Effector memory CD8-positive, alpha-beta T cell (primary cell): ENCODE measurements at places on chromosomes 11 and 22.
A peak's percentile ranks its signal among the peaks of the same experiment; 100 is the strongest.

- H3K36me3 ChIP-seq = no peaks in the 10 kb centered on the region
- no peak overlapping the region for H3K27ac ChIP-seq
- H3K4me3 ChIP-seq = no peak overlapping the region
- no peaks in the 10 kb centered on the region for H3K4me1 ChIP-seq
Observed at GRCh38 chr11:100581318-100581717, 105.8 kb upstream of the ARHGAP42 start.

DNA sequence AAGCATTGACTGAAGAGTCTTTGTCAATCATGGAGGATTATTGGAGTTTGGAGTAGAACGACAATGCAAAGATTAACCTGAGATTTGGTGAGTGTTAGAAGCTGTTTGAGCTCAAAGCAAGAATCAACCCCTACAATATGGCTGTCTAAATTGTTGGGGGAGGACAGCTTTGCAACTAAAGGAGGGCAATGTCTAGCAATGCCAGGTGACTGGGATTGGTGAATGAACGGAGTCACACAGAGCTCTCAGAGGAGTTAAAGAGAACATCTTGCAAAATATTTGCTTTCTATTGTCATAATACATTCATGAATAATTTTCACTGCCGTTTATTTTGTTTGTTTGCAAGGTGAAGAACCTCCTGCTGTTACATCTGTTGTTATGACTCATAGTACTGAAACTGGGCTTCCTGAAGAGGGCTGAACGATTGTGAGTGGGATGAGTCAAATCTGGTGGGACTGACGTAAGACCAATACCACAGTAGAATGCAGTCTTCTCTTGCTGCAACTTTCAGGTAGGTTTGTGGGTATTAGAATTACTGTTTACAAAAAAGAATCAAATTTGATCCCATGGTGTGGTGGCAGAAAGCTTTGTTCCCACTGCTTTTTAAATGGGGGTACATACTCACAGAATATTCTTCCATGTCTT, 281.9 kb downstream of the CADM1 start:
- H3K27ac ChIP-seq = peak overlapping the region; percentile 97
- peak overlapping the region; percentile 48 for H3K4me3 ChIP-seq
- H3K4me1 ChIP-seq = peaks cover 52% of the 10 kb centered on the region
- H3K27me3 ChIP-seq = no peaks in the 10 kb centered on the region
- no peaks in the 10 kb centered on the region for H3K36me3 ChIP-seq

GRCh38 chr11:7639643-7640025, 33.7 kb downstream of the CYB5R2 start:
- H3K4me1 ChIP-seq = no peaks in the 10 kb centered on the region
- no peak overlapping the region for H3K4me3 ChIP-seq
- peaks cover 4% of the 10 kb centered on the region for H3K36me3 ChIP-seq
- H3K27me3 ChIP-seq = no peaks in the 10 kb centered on the region

DNA sequence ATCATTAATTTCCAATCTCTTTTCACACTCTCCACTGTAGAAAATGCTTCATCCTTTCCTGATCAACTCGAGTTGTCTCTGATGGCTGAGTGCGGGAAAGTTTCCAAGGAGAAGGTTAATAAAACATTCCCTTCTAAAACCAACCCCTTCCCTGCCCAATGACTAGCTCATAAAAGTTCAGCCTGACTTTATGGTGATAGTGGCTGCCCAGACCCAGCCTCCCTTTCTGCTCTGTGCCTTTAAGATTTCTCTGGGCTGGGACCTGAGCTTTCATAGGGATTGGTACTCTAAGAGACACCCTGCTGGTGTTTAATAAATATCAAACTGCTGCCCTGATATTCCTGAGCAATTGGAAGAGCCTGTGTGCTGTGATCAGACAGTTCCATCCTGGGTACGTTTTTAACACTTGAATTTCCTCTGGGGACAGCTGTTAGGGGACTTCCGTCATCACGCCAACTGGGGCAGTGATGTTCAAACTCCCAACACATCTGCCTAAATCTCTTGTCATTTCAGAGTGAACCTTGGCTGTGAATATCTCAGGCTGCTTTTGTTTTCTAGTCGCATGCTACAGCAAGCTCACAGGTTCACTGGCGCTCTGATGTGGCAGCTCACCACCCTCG, 195.0 kb upstream of the KIRREL3 start:
- no peak overlapping the region for H3K27ac ChIP-seq
- H3K27me3 ChIP-seq = no peaks in the 10 kb centered on the region
- H3K4me1 ChIP-seq = no peaks in the 10 kb centered on the region
- no peaks in the 10 kb centered on the region for H3K36me3 ChIP-seq

GRCh38 chr11:59261150-59261549, 48.4 kb upstream of the MPEG1 start:
- peaks cover 6% of the 10 kb centered on the region for H3K27me3 ChIP-seq
- no peaks in the 10 kb centered on the region for H3K4me1 ChIP-seq
- H3K27ac ChIP-seq = no peak overlapping the region
- H3K36me3 ChIP-seq = no peaks in the 10 kb centered on the region
- DNase-seq = no peak

DNA sequence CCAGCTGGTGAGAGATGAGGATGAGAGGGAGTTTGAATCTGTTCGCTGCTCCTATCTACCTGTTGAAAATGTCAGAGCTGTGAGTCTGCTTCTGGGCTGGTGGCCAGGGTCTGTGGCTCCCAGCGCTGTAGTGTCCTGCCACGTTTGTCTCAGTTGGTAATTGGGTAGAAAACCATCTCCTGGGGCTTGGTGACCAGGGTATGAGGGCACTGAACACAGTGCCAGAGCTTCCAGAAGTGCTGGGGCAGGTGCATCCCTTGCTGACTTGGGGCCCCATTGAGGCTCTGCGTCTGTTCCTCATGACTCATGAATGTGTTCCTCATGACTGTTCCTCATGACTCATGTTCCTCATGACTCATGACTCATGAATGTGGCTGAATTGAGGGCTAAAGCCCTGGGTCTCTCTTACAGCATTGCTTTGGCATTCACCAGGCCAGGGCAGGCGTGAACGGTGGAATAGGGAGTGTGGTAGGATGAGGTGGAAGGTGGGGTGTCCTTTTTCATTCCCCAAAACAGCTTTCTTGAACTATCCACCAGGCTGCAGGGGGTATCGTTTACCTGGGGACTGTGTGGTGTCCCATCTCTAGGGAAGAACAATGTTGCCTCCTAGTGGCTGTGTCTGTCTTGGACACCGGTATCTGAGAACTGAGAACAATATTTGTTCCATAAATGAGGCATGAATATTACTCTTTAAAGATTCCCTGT, 139.5 kb downstream of the COMMD9 start:
- no peaks in the 10 kb centered on the region for H3K36me3 ChIP-seq
- peaks cover 51% of the 10 kb centered on the region for H3K27me3 ChIP-seq
- no peak overlapping the region for H3K27ac ChIP-seq
